ENCODE measurements at places on chromosomes 6 and 20.

DNA sequence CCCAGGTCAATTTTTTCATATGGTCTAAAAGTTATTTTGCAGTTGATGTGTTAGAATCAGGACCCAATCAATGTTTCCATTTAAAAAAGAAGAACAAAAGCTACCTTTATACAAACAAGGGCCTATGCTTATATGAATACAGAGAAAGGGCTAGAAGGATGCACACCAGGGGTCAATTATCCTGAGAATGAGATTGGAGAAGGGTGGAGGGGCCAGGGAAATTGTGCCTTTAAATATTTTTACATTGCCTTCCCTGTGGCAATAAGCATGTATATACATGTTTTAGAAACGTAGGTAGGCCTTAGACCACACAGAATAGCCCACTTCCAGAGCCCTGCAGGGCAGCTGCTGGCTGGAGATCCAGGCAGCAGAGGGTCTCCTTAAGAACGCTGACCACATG lies 12.7 kb downstream of the EXOC2 start:
- no peak for DNase-seq
- no peak overlapping the region for H3K27ac ChIP-seq
- no peak overlapping the region for H3K4me3 ChIP-seq
- no peaks in the 10 kb centered on the region for H3K36me3 ChIP-seq
- no peaks in the 10 kb centered on the region for H3K27me3 ChIP-seq
- H3K4me1 ChIP-seq = peaks cover 2% of the 10 kb centered on the region

GRCh38 chr20:61464307-61465303 lies 212.5 kb downstream of the CDH4 start:
- H3K4me3 ChIP-seq = no peak overlapping the region
- no peak overlapping the region for H3K27ac ChIP-seq
- H3K36me3 ChIP-seq = no peaks in the 10 kb centered on the region
- DNase-seq = no peak
- no peaks in the 10 kb centered on the region for H3K27me3 ChIP-seq
- H3K4me1 ChIP-seq = no peaks in the 10 kb centered on the region

- no peaks in the 10 kb centered on the region for H3K4me1 ChIP-seq
- no peak overlapping the region for H3K27ac ChIP-seq
- H3K36me3 ChIP-seq = no peaks in the 10 kb centered on the region
- no peak for DNase-seq
- no peaks in the 10 kb centered on the region for H3K27me3 ChIP-seq
These were observed 69.3 kb downstream of the TOX2 start for GRCh38 chr20:43983904-43984361.

DNA sequence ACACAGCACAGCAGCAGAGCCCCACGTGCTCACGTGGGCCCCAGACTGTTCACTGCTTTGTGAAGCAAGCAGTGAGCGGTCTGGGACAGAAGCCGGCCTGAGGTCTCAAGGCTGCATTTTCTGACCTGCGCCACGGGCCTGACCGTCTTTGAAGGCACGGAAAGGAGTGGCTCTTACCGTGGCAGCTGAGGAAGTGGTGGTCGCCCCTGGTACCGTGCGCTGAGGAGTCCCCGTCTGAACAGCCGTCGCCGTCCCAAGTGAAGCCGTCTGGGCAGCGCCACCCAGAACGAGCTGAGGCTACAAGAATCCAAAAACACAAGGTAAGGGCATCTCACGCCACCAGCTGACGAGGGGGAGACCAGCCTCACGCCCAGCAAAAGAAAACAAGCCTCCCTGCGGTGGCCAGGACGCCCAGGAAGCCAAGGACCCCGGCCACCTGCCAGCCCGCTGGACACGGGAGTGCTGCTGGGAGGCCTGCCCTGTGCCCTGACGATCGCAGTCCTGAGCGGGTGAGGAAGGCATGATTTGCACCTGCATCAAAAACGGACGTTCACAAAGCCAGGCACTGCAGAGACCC lies 55.7 kb downstream of the TAF4 start:
- DNase-seq = no peak
- H3K4me1 ChIP-seq = peaks cover 4% of the 10 kb centered on the region
- no peaks in the 10 kb centered on the region for H3K36me3 ChIP-seq
- no peak overlapping the region for H3K27ac ChIP-seq
- no peak overlapping the region for H3K4me3 ChIP-seq

DNA sequence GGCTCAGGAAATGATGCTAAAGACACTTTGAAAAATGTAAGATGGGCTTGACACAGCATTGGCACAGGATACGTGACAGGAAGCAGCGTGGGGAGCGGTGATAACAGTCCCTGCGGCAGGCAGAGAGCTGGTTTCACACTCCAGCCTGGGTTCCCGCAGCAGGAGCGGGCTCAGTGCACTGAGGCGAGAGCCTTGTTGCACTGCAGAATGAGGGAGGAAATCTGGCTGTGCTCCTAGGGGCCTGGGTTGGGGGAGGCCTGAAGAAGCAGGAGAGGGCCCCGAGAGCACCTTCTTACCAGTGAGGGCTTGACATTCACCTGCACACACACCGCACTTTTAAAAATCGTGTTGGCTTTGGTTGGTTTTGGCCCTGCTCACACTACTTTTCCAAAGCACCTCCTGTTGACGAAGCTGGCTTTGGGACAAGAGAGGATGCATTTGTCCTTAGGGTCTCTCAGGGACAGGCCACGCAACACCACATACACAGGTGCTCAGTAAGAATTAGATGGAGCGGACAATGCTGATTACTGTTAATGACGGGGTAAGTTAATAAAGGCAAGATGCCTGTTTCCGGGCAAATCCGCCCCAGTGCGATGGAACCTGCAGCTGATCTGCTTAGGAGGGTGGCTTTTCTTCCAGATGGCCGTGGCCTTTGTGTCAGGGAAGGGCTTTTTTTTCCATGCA lies 49.4 kb upstream of the ARMC2 start:
- DNase-seq = no peak
- H3K4me1 ChIP-seq = no peaks in the 10 kb centered on the region
- no peak overlapping the region for H3K4me3 ChIP-seq
- H3K36me3 ChIP-seq = no peaks in the 10 kb centered on the region
- no peak overlapping the region for H3K27ac ChIP-seq
- no peaks in the 10 kb centered on the region for H3K27me3 ChIP-seq

DNA sequence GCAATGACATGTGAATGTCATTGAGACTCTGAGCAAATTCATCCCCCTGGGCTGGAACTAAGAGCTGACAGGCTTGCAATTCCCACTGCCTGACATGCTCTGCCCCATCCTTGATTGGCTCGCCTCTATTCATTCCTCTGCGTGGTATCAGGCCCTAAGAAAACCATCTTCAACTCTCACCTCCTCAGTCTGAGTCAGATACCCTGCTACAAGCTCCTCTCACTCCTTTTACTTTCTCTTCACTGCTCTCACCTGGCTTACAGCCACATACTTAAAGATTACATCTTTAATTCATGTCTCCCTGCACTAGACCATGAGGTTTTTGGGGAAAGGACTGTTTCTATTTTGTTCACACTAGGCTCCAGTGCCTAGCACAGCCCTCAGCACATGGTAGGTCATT lies 131.6 kb downstream of the KIF6 start:
- no peak overlapping the region for H3K4me3 ChIP-seq
- no peak overlapping the region for H3K27ac ChIP-seq
- no peak for DNase-seq
- no peaks in the 10 kb centered on the region for H3K4me1 ChIP-seq

- no peak overlapping the region for H3K4me3 ChIP-seq
- H3K36me3 ChIP-seq = no peaks in the 10 kb centered on the region
- H3K27ac ChIP-seq = no peak overlapping the region
- no peak for DNase-seq
- no peaks in the 10 kb centered on the region for H3K27me3 ChIP-seq
- peaks cover 2% of the 10 kb centered on the region for H3K4me1 ChIP-seq
These were observed 312.5 kb upstream of the PLCB4 start for GRCh38 chr20:8756410-8756809.

GRCh38 chr6:87675004-87675681 lies 26.9 kb downstream of the AKIRIN2 start:
- H3K4me3 ChIP-seq = no peak overlapping the region
- no peak for DNase-seq
- H3K27ac ChIP-seq = no peak overlapping the region
- no peaks in the 10 kb centered on the region for H3K27me3 ChIP-seq
- H3K36me3 ChIP-seq = no peaks in the 10 kb centered on the region

DNA sequence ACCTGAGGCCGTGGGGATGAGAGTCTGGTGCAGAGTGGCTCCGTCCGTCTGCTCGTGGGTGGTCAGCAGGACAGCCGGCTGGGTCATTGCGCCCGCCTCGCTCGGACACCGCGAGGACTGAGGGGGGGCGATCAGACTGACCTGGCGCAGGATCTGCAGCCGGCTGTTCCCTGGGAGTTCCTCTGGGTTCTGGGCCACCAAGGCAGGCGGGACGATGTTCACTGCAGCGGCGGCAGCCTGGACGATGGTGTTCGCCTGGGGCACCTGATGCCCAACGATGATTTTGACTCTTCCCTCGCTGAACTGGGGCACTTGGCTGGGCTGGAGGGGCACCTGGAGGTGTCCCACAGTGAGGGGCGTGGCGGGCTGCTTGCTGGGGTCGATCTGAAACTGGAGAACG lies 39.2 kb downstream of the ZFP64 start:
- H3K27ac ChIP-seq = no peak overlapping the region
- H3K36me3 ChIP-seq = no peaks in the 10 kb centered on the region
- H3K4me3 ChIP-seq = no peak overlapping the region
- H3K4me1 ChIP-seq = no peaks in the 10 kb centered on the region
- DNase-seq = no peak

DNA sequence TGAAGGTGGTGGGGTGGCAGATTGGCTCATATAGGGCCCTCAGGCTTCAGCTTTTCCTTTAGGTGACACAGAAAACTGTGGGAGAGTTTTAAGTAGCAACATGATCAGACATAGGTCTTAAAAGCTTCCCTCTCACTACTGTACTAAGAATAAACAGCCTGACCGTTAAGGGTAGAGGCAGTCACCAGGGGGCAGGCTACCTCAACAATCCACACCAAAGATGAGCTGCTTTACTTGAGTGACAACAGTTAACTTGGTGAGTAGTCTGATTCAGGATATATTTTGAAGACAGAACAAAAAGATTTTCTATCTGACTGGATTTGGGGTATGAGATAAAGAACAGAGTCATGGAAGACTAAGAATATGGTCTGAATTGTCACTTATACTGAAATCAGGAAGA lies 193.1 kb upstream of the SHLD1 start:
- DNase-seq = peak; percentile 34
- no peak overlapping the region for H3K4me3 ChIP-seq
- H3K27ac ChIP-seq = no peak overlapping the region
- no peaks in the 10 kb centered on the region for H3K27me3 ChIP-seq
- no peaks in the 10 kb centered on the region for H3K36me3 ChIP-seq

GRCh38 chr6:19317431-19317986 lies 519.7 kb upstream of the ID4 start:
- no peak overlapping the region for H3K4me3 ChIP-seq
- DNase-seq = no peak
- no peaks in the 10 kb centered on the region for H3K27me3 ChIP-seq
- H3K36me3 ChIP-seq = no peaks in the 10 kb centered on the region

DNA sequence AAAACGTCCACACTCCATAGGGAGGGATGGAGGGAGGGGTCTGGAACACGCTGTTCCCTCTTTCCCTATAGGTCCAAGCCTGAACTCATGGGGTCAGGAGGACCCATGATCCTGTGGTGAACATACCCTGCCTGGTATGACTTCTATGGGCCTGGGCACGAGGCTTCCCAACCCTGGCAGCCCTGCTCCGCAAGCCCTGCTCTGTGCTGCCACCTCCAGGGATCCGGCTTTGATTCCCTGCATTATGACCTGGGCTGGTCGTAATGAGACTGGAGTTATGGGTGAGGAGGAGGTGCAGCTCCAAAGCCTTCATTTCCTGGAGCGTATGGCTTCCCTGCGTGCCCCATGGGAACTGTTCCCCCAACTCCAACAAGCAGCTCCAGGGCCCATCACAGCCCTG lies 54.9 kb downstream of the CDH22 start:
- no peak overlapping the region for H3K4me3 ChIP-seq
- no peak for DNase-seq
- no peaks in the 10 kb centered on the region for H3K27me3 ChIP-seq
- no peaks in the 10 kb centered on the region for H3K36me3 ChIP-seq
- no peak overlapping the region for H3K27ac ChIP-seq
- peaks cover 1% of the 10 kb centered on the region for H3K4me1 ChIP-seq

GRCh38 chr20:3800256-3800877 lies 4.3 kb downstream of the CDC25B start:
- no peaks in the 10 kb centered on the region for H3K36me3 ChIP-seq
- peaks cover 2% of the 10 kb centered on the region for H3K4me1 ChIP-seq
- no peak overlapping the region for H3K27ac ChIP-seq
- no peak for DNase-seq
- no peaks in the 10 kb centered on the region for H3K27me3 ChIP-seq

GRCh38 chr20:37841971-37842370 lies 61.0 kb upstream of the VSTM2L start:
- no peak overlapping the region for H3K27ac ChIP-seq
- H3K27me3 ChIP-seq = no peaks in the 10 kb centered on the region
- no peaks in the 10 kb centered on the region for H3K36me3 ChIP-seq
- DNase-seq = no peak
- no peak overlapping the region for H3K4me3 ChIP-seq
- H3K4me1 ChIP-seq = peaks cover 2% of the 10 kb centered on the region

GRCh38 chr6:130207979-130208649 lies 14.6 kb downstream of the SAMD3 start:
- no peaks in the 10 kb centered on the region for H3K4me1 ChIP-seq
- no peak overlapping the region for H3K27ac ChIP-seq
- no peak for DNase-seq
- H3K36me3 ChIP-seq = no peaks in the 10 kb centered on the region
- no peak overlapping the region for H3K4me3 ChIP-seq

- peaks cover 10% of the 10 kb centered on the region for H3K4me1 ChIP-seq
- peak; percentile 95 for DNase-seq
- no peaks in the 10 kb centered on the region for H3K36me3 ChIP-seq
- no peaks in the 10 kb centered on the region for H3K27me3 ChIP-seq
- H3K27ac ChIP-seq = no peak overlapping the region
These were observed 45.9 kb downstream of the RIPOR3 start for GRCh38 chr20:50645253-50646068.

DNA sequence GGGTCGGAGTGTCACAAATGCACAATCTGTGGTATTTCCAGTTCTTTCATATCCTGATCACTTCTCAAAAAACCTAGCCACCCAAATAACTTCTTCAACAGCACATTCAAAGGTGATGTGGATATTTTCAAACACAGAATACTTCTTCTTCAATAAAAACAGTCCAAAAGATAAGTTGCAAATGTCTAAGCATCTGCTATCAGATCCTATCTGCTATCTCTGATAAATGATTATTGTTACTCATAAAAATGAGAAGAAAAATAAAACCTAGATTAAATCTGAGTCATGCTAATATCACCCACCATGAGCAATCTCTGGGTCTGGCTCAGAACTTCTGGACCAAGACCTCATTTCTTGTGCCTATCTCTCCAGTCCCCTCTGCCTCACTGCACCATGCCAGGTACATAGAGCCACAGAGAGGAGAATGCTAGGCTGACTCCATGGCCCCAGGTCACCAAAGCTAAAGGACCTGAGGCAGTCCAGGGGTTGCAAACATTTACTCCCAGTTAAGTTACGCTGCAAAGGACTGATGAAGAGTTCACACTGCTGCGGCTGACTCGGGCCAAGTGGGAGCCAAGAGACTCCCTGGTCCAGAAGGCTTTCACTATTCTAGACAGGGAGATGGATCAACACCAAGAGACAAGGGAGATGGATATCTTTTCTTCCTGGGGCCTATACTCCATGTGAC lies 101.4 kb downstream of the KIF13A start:
- H3K36me3 ChIP-seq = no peaks in the 10 kb centered on the region
- DNase-seq = no peak
- no peak overlapping the region for H3K27ac ChIP-seq
